DND-41 (cell line): ENCODE measurements at places on chromosomes 7 and 10.

- no peak for DNase-seq
Observed at GRCh38 chr7:36084485-36085091, 68.5 kb upstream of the EEPD1 start.

- no peak for DNase-seq
Observed at GRCh38 chr10:58839771-58840170, 327.1 kb downstream of the BICC1 start.

- DNase-seq = no peak
Observed at GRCh38 chr10:98885378-98885777, 350.3 kb downstream of the HPSE2 start.

DNA sequence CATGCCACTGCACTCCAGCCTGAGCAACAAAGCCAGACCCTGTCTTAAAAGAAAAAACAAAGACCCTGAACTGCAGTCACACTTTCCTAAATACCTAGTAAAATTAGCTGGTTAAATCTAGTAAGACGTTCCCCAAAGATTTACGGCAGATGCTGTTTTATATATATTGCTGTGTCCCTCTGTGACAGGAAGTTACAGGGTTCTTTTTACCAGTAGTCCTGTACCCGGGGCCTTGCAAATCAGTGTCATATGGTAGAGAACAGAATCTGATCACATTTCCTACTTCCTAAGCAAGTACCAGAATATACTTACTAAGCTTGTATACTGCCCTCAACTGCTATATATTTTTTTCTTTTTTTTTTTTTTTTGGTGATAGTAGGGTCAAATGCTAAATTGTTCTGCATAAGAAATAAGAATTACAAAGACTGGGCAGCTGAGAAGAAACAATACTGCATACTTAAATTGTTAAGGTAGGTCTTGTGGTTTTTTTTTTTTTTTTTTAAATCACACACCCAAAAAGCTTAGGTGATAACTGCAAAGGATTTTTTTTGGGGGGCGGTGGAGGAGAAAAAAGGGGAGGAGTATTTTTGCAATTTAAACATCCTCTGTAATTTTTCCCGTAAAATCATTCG is 27.3 kb upstream of the KMT2E start:
- no peak for DNase-seq

GRCh38 chr10:132708936-132709335 is 77.0 kb downstream of the NKX6-2 start:
- DNase-seq = no peak

DNA sequence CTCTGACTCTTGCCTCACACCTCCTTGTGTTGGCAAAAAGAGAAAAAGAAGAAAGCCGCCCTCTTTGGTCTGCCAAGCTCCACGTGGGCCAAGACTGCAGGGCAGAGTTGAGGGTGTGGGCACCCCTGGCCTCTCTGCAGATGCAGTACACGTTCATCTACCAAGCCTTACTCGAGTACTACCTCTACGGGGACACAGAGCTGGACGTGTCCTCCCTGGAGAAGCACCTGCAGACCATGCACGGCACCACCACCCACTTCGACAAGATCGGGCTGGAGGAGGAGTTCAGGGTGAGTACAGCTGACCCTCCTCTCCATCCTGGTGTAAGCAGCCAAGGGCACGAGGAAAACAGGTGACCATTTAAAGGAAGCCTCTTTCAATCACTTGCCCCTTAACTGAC is 56.1 kb downstream of the MKI67 start:
- no peak for DNase-seq

- DNase-seq = no peak
Observed at GRCh38 chr10:15344876-15345285, 26.2 kb downstream of the FAM171A1 start.

- no peak for DNase-seq
Observed at GRCh38 chr7:16594061-16594460, 51.5 kb downstream of the ANKMY2 start.

- no peak for DNase-seq
Observed at GRCh38 chr7:7536396-7537019, 835 bp upstream of the COL28A1 start.

GRCh38 chr7:157703131-157703530 is 366.3 kb downstream of the DNAJB6 start:
- DNase-seq = no peak

- peak; percentile 4 for DNase-seq
Observed at GRCh38 chr10:48446785-48447184, 140.3 kb downstream of the MAPK8 start.

DNA sequence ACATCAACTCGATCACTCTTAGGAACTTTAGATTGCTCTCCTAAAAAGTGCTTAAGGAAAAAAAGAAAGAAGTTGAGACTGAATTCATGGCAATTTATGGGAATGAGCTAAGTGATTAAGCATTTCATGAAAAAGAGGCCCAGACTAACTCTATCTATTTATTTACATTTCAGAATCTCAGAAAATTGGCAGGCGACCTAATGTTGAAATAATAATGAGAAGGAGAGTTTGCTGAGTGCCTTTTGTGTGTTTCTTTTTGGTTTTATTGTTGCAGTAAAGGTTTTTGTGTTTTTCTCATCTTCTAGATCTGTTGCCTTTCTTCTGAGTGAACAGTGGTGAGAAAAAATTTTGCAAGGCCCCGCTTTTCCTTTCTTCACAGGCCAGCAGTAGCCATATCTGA is 3.8 kb downstream of the GRK5 start:
- no peak for DNase-seq

DNA sequence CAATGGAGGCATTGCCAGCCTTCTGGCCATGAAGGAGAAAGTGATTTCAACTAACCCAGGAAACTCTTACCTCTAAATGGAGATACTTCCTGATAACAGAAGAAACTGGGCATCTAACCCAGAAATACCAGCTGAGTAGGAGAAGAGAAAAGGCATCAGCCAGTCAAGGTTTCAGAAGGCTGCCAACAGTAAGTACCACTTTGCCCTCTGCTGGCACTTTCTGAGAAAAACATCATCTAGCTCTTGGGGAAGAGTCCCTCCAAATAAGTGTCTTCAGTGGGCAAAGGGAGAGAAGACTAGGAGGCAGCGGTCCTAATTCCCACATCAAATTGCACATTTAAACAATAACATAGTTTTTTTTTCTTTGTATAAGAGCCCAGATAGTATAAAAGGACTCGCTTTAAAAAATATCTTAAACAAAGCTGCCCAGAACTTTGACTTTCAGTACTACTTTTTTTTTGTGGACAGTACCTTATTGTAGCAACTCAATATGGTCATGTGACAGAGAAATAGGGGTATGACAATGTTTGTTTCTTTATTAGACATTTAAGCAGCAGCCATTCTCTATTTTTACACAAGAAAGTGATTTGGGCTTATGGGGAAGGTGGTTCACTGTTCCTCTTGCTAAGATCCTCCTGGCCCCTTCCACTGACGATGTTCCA is 157.3 kb downstream of the CTTNBP2 start:
- peak; percentile 79 for DNase-seq

DNA sequence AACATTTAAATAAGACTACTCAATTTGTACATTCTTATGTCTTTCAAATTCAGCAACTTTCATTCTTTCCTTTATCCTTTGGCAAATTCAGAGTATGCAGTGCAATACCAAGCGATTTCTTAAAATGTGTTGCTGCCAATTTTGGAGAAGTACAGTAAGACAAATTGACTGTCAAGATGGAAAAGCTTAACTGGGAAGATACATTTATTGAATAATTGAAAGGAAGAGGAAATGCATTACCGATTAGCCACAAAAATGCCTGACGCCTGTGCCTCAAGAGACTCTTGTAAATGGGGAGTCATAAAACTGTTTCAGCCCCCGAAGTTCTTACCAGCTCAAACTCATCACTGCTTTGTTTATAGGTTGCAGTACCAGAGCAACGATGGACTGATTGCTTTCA is 373.3 kb upstream of the GALNT17 start:
- DNase-seq = no peak

GRCh38 chr10:85377029-85377806 is 989.4 kb downstream of the GRID1 start:
- DNase-seq = no peak

GRCh38 chr10:110525349-110526260 is 27.9 kb downstream of the DUSP5 start:
- no peak for DNase-seq

DNA sequence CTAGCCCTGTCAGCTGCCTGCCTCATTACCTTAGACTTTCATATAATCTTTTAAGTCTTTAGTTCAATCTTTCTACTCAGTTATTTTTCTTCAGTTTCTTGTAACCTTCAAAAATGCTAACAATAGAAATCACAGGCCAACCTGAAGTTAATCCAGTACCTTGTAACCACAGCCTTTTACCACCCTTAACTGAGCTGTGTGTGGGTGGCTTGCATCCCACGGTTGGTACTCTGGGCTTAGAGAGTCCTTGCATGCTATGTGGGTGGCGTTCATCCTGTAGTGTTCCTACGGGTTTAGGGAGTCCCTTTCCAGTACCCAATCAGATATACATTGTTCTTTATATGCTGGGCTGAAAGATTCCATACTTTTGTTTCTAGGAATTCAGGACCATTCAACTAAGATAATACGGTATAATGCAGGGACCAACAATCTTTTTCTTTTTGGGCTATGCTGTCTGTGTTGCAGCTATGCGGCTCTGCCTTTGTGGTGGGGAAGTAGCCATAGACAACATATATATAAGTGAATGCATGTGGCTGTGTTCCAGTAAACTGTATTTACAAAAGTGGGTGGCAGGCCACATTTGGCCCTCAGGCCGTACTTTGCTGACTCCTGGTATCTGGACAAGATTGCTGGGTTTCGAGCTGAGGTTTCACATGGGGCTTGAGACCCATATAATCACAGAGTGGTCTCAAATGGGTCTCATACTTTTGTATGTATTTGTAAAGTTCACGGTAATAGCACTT is 280.8 kb upstream of the LRGUK start:
- no peak for DNase-seq

DNA sequence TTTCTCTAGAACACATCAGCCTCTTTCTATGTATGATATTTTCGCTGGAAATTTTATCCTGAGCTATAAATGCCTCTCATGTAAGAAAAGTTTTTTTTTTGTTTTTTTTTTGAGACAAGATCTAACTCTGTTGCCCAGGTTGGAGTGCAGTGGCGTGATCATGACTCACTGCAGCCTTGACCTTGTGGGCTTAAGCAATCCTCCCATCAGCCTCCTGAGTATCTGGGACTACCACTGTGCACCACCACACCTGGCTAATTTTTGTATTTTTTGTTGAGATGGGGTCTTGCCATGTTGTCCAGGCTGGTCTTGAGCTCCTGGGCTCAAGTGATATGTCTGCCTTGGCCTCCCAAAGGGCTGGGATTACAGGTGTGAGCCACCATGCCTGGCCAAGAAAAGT is 80.4 kb downstream of the ADK start:
- DNase-seq = no peak

GRCh38 chr10:68559251-68559650 is 886 bp upstream of the TET1 start:
- DNase-seq = no peak
